ENCODE measurements at places on chromosomes 2 and 18.

DNA sequence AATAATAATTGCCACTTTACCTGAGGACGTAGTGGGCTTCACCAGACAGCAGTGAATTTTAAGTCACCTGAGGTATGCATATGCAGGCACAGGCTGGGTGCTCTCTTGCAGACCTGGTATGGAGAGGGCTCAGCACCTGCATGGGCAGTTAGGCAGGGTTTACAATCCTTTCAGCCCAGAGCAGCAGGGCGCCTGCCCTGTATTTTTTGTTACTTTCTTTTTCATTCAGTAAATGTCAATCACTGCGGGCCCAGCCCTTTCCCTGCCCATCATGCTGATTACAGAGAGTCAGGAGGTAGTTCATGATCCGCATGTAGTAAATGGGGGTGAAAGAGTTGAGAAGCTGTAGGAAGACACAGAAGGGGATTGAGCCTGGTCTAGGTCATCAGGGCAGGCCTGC, 147.0 kb upstream of the ALPP start:
- DNase-seq: no peak

DNA sequence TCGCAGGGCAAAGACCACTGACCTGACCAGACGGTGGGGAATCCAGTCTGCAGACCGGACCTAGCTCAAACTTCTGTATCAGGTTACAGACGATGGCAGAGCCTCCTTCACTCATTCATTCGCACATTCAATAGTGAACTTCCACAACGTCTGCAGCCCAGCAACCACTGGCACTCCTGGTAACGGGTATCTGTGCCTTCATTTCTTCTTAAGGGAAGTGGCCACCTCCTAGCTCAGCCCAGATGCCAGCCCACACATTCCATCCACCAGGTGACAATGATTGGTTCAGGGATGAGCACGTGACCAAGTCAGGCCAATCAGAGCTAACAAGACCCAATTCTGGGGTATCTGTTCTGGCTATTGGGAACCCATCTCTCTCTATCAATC, 15.9 kb upstream of the ARMC9 start:
- DNase-seq: no peak

DNA sequence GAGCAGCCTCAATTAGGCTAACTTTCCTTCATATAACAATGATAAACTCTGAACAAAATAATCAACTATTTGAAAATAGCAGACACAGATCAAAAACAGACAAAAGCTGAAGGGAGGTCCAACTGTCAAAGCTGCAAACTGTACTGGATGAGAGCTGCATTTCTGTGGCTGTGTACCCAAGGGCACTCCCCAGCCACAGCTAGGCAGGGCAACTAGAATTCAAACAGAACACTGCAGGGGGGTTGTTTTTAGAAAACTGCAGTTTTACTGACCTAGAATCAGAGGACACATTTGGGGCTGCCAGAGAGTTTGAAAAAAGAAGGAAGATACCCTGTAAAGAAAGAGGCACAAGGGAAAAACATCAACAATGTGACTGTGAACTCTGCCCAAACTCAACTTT, 56.8 kb downstream of the SMAD2 start:
- no peak for DNase-seq

DNA sequence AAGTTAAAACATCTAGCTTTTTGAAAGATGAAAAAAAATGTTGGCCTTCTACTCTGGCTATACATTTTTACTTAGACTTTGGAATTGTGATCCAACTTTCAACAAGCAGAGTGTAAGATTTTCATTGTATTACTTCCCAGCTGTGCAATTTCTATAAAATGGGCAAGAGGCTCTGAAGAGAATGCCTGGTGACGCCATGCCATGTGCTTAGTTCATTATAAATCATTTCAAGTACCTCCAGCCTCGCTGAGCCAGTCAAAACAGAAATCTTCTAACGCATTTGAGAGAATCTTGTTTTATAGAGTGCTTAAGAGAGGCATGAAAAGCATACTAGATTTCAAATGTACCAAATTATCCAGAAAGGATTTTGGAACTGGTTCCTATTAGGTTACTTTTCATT, 10.1 kb upstream of the STK17B start:
- DNase-seq: peak; percentile 6

GRCh38 chr2:191514613-191515012, 163.3 kb upstream of the NABP1 start:
- no peak for DNase-seq

DNA sequence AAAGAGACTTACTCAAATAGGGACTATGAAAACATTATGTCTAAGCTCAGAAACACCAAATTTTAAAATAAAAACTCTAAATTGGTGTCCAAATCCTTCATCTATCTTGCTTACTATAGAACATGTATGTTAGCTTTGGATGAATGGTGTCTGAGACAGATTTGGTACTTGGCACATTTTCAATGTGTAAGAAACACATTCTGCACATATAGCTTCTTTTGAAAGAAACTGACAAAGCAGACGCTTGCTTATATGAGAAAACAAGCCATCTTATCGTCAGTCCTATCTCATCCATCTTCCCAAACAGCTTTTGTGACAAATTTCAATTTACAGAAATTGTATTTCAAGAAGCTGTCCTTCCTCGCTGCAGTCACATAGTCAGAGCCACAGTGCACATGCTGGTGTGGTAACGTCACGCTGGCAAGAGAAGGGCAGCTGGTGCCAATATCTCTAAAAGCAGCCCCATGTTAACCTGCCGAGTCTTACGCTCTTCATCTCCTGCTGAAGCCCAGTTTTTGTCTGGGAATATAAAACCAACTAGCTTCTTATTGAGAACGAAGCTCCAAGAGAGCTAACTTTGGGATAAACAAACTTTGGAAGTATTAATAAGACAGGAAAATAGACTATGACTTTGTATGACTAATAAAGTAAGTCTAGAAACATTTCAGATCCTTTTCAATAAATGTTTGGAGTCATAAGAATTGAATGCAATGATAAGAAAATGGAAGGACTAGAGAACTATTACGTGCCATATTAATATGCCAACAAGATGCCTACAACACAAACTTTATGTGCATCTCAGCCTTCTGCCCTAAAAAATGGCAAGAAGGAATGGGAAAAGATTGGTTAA, 74.9 kb upstream of the TFCP2L1 start:
- no peak for DNase-seq

Measured in NCI-H345 (cell line).